ENCODE measurements at places on chromosomes 6 and 20.
A peak's percentile ranks its signal among the peaks of the same experiment; 100 is the strongest.

- DNase-seq = no peak
These were observed 232.8 kb downstream of the MYLK4 start for GRCh38 chr6:2517855-2518473.

GRCh38 chr6:159931846-159932245 is 37.0 kb upstream of the IGF2R start:
- DNase-seq = no peak

- DNase-seq = no peak
These were observed 92.7 kb downstream of the IRF4 start for GRCh38 chr6:484086-484745.

GRCh38 chr6:131013495-131013894 is 49.5 kb downstream of the EPB41L2 start:
- DNase-seq = peak; percentile 87
